K562 (cell line): ENCODE measurements at places on chromosomes 6 and 20.
A peak's percentile ranks its signal among the peaks of the same experiment; 100 is the strongest.

DNA sequence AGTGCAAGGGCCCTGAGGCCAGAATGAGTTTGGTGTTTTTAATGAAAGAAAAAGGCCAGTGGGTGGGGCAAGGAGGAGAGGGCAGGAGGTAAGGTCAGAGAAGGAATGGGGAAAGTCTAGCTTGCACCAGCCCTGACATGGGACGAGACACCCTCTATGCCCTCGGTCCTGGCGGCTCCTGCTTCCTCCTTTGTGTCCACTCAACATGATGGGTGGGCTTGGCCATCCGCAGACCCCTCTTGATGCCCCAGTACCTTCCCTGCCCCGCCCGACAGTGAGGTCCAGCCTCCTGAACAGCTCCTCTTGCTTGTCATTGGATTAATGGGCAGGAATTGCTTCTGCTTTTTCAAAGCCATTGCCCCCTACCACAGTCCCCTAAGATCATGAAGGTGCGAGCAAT is 33.6 kb upstream of the ANGPT4 start:
- H3K27ac ChIP-seq = no peak overlapping the region
- H3K4me3 ChIP-seq = no peak overlapping the region
- DNase-seq = no peak
- no peaks in the 10 kb centered on the region for H3K36me3 ChIP-seq
- H3K4me1 ChIP-seq = no peaks in the 10 kb centered on the region; the same call in 2 of the 3 replicates

DNA sequence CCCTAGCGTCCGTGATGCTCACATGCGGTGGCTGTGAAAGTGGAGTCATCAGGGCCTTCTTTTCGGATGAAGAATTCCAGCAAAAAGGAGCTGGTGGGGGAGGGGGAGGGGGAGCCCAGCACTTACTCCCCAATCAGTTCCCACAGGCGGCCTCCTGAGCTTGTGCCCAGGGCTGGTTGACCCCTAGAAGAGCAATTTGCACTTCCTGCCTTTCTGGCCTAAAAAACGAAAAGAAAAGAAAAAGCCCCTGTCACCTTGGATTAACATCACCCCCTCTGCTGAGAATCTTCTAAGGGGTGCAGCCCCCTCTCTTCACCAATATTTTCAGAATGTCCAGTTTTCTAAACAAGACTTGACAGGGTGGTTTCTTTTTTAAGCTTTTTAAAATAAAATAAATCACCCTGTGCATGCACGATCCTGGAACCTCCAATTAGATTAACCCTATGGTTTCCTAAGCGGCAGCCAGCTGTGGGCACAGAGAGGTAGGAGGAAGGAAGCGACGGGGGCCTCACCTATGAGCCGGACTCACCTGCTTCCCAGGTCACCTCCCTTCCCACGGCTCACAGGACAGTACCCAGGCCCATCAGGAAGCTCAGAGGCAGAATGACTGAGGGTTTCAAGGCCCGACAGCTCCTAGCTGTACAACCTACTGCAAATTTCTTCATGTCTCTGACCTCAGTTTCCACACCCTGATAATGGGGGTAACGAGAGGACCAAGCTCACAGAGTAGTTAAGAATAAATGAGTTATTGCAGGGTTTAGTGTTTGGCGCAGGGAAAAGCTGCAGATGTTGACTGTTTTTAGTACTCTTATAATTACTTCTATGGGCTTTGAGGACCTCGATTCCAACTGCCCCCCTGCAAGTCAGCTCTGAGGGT is 10.5 kb upstream of the TGM2 start:
- DNase-seq = no peak
- no peak overlapping the region for H3K4me3 ChIP-seq
- no peak overlapping the region for H3K27ac ChIP-seq
- H3K4me1 ChIP-seq = peaks cover 6% of the 10 kb centered on the region; the same call in 1 of the 2 replicates
- H3K27me3 ChIP-seq = peaks cover 24% of the 10 kb centered on the region

GRCh38 chr20:51583073-51583472 is 40.6 kb upstream of the NFATC2 start:
- H3K27me3 ChIP-seq = no peaks in the 10 kb centered on the region
- DNase-seq = no peak
- H3K36me3 ChIP-seq = no peaks in the 10 kb centered on the region
- no peaks in the 10 kb centered on the region for H3K4me1 ChIP-seq

- H3K4me3 ChIP-seq = no peak overlapping the region
- no peaks in the 10 kb centered on the region for H3K36me3 ChIP-seq
- no peaks in the 10 kb centered on the region for H3K4me1 ChIP-seq
- DNase-seq = no peak
- H3K27me3 ChIP-seq = peaks cover 3% of the 10 kb centered on the region; the same call in 1 of the 3 replicates
Measured at GRCh38 chr6:105645156-105645555, 242.3 kb upstream of the PREP start.

GRCh38 chr20:57211908-57212533 is 54.4 kb downstream of the BMP7 start:
- DNase-seq = no peak
- no peak overlapping the region for H3K27ac ChIP-seq
- H3K36me3 ChIP-seq = no peaks in the 10 kb centered on the region
- H3K4me1 ChIP-seq = peaks cover 7% of the 10 kb centered on the region; the same call in 1 of the 2 replicates
- peaks cover 70% of the 10 kb centered on the region for H3K27me3 ChIP-seq
- no peak overlapping the region for H3K4me3 ChIP-seq

- peaks cover 26% of the 10 kb centered on the region for H3K27me3 ChIP-seq
- no peak overlapping the region for H3K27ac ChIP-seq
- no peak for DNase-seq
- no peak overlapping the region for H3K4me3 ChIP-seq
- no peaks in the 10 kb centered on the region for H3K36me3 ChIP-seq
- no peaks in the 10 kb centered on the region; the same call in 2 of the 3 replicates for H3K4me1 ChIP-seq
Measured at GRCh38 chr20:17750722-17751045, 50.9 kb downstream of the BANF2 start.

- H3K4me3 ChIP-seq = no peak overlapping the region
- H3K36me3 ChIP-seq = no peaks in the 10 kb centered on the region
- no peak for DNase-seq
- no peaks in the 10 kb centered on the region for H3K4me1 ChIP-seq
- no peaks in the 10 kb centered on the region for H3K27me3 ChIP-seq
Measured at GRCh38 chr6:97822632-97823031, 539.6 kb upstream of the MMS22L start.

DNA sequence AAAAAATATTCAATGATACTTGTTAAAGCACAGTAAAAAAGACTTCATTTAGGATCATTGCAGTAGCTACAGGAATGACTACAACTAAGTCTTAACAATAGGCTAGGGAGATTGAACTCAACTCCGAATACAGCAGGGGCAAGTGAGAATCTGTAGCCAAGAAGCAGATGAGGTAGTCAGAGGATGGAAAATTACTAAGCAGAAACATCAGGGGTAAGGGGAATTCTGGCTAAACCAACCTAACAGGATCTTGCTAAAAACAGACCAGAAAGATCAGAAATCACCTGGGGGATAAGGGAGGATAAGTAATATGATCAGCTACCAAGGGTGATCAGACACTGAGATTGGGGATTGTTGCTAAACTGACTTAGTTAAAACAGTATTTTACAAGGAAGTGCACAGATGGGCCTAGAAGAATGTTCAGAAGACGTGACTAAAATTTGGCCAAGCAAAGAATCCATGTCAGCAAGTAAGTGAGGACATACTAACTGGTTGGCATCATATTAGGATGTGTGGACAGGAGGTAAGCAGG is 217.5 kb downstream of the TENT5A start:
- H3K27me3 ChIP-seq = no peaks in the 10 kb centered on the region
- H3K27ac ChIP-seq = no peak overlapping the region
- no peak overlapping the region for H3K4me3 ChIP-seq
- no peaks in the 10 kb centered on the region for H3K36me3 ChIP-seq
- no peaks in the 10 kb centered on the region for H3K4me1 ChIP-seq

- no peak overlapping the region for H3K27ac ChIP-seq
- DNase-seq = no peak
- no peak overlapping the region for H3K4me3 ChIP-seq
- peaks cover 17% of the 10 kb centered on the region; the same call in 2 of the 3 replicates for H3K36me3 ChIP-seq
- H3K4me1 ChIP-seq = peaks cover 12% of the 10 kb centered on the region
Measured at GRCh38 chr6:151376440-151376839, 14.9 kb downstream of the ZBTB2 start.

- no peak overlapping the region for H3K27ac ChIP-seq
- H3K4me1 ChIP-seq = no peaks in the 10 kb centered on the region
- no peak for DNase-seq
- no peaks in the 10 kb centered on the region for H3K36me3 ChIP-seq
- no peak overlapping the region for H3K4me3 ChIP-seq
- peaks cover 38% of the 10 kb centered on the region for H3K27me3 ChIP-seq
Measured at GRCh38 chr20:48197066-48197465, 411.8 kb upstream of the SULF2 start.

DNA sequence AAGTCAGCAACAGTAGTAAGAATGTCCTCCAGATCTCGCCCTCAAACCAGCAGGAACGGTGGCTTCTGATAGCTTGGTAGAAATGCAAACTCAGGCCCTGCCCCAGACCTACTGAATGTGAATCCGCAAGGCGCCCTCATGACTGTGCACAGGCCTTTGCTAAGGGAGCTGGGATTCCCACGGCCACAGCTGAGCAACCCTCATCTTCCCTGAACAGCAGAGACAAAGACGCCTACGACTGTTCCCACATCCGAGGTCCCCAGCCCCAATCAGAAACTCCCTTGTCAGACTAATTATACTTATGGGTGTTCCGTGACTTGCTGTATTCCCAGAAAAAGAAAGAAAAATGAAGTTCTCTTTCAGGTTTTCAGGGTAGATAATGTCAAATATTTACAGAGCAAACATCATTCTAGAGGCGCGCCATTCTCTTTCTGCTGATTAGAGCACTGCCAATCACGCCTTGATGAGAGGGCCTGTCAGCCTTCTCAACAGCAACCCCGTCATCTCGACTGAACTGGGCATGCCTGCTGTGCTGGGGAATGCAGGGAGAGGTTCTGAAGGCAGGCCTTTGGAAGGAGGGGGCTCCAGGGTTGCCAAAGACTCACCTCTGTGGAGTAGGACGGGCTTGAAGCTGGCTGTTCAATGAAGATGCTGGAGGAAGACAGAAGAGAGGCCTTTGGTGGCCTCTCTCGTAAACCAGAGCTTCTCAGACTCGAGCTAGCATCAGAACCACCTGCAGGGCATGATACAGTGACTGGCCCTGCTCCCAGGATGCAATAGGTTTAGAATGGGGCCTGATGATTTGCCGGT is 79.9 kb downstream of the ZNF217 start:
- no peak for DNase-seq
- no peaks in the 10 kb centered on the region; the same call in 1 of the 2 replicates for H3K4me1 ChIP-seq
- no peak overlapping the region for H3K4me3 ChIP-seq
- peaks cover 5% of the 10 kb centered on the region; the same call in 1 of the 2 replicates for H3K27me3 ChIP-seq
- H3K27ac ChIP-seq = no peak overlapping the region
- H3K36me3 ChIP-seq = no peaks in the 10 kb centered on the region

GRCh38 chr6:106539936-106540335 is 89.4 kb downstream of the RTN4IP1 start:
- no peaks in the 10 kb centered on the region for H3K36me3 ChIP-seq
- H3K4me3 ChIP-seq = no peak overlapping the region
- H3K27me3 ChIP-seq = peaks cover 36% of the 10 kb centered on the region
- no peak for DNase-seq

DNA sequence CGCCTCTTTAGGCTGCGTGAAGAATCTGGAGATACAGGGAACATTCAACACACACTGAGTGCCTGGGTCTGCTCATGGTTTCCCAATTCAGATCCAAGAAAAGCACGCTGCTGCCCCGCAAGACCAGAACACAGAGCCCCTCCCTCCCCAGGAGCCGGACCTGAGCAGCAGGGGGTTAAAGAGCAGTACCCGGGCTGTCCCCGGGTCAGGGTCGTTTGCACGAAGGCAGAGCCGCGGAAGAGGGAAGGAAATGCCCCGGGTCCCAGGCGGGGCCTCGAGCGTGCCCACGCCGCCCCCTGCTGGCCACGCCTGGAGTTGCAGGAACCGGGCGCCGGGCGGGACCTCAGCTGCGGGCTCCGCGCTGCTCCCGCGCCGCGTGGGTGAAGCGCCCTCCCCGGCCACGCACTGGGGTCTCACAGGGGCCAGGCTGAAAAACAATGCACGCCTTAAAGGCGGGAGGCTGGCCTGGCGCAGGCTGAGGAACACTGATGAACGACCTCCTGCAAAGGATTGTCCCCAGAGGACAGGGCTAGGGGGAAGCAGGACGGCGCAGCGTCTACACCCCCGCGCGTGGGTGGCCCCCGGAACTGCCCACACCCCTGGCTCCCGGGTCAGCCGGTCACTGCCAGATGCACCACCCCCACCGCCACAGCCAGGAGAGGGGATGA is 48.9 kb downstream of the ANKRD60 start:
- H3K27me3 ChIP-seq = peaks cover 22% of the 10 kb centered on the region; the same call in 2 of the 3 replicates
- no peak overlapping the region for H3K27ac ChIP-seq
- H3K36me3 ChIP-seq = no peaks in the 10 kb centered on the region
- H3K4me1 ChIP-seq = peaks cover 9% of the 10 kb centered on the region
- DNase-seq = peak; percentile 87
